SHP77 (cell line): ENCODE measurements at places on chromosomes 6 and 20.

DNA sequence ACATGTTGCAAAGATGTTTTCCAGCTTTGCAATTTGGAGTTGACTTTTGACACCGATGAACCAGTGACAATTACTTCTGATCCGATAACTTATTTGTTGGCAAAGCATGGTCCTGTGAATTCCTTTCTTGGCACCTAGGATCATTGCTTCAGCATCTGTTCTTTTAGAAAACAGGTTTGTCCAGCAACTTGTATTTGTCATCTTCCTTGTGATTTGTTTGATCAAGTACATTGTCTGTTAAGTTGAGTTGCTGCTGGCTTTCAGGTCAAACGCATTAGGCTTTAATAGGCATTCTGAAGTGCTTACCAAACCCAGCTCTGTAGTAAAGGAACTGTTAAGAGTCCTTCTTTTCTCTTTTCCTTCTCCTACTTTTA is 192.4 kb upstream of the ZNF217 start:
- no peak for DNase-seq

- DNase-seq, result no peak
Observed at GRCh38 chr6:160162030-160162566, 40.5 kb downstream of the SLC22A1 start.

GRCh38 chr6:12605888-12606345 is 110.7 kb upstream of the PHACTR1 start:
- DNase-seq, result peak; percentile 55

- DNase-seq, result no peak
Observed at GRCh38 chr6:21858076-21858475, 264.5 kb downstream of the SOX4 start.

GRCh38 chr6:31683591-31683990 is 2.7 kb upstream of the LY6G5C start:
- DNase-seq, result no peak

- DNase-seq, result no peak
Observed at GRCh38 chr6:97917369-97917768, 634.4 kb upstream of the MMS22L start.

GRCh38 chr20:58832457-58832856 is 18.2 kb downstream of the GNAS-AS1 start:
- no peak for DNase-seq

- DNase-seq, result no peak
Observed at GRCh38 chr20:24487648-24488047, 18.2 kb downstream of the SYNDIG1 start.

GRCh38 chr6:88048578-88048977 is 937 bp downstream of the SPACA1 start:
- peak; percentile 2 for DNase-seq

GRCh38 chr6:154229786-154230185 is 126.8 kb downstream of the IPCEF1 start:
- DNase-seq, result no peak

GRCh38 chr20:62025394-62025793 is 40.3 kb downstream of the TAF4 start:
- no peak for DNase-seq

DNA sequence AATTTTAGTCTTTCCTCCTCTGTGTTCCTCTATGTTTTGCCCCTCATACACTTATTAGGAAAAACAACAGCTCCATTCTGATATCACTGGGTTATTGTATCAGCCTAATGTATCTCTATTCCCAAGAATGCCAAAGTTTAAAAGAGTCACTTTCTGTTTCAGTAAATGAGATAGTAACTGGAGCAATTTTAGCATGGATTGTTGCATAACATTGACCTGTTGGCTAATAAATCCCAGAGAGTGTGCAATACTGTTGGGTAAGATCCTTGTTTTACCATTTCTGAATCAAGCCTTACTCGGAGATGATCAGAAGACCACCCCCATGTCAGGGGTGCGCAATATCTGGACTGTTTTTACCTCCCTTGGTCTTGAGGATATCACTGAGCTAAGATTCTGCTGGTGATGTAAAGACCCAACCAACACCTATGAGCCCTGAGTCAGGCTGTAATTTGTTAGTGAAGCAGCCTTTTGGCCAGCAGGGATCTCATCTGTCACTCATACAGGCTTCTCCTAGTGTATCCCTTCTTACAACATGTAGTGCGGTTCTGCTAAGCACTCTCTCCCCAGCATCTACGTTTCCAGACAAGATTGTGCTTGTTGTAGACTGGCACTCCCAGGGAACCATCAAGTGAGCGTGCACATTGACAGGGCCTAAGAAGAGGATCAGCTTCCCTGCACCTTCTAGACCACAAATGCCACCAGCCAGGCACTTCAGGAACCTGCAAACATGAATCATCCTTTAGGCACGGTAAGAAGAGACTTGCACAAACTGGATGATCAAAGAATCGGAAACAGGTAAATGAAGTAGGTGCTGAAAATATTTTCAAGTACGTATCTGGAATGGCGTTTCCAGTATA is 11.5 kb upstream of the IPCEF1 start:
- no peak for DNase-seq

GRCh38 chr20:53930651-53931504 is 139.5 kb downstream of the BCAS1 start:
- DNase-seq, result no peak

GRCh38 chr6:164068527-164068926 is 654.0 kb downstream of the QKI start:
- no peak for DNase-seq

GRCh38 chr6:66555082-66555481 is 848.1 kb upstream of the EYS start:
- DNase-seq, result no peak

- DNase-seq, result no peak
Observed at GRCh38 chr6:139540276-139540675, 165.8 kb upstream of the CITED2 start.

DNA sequence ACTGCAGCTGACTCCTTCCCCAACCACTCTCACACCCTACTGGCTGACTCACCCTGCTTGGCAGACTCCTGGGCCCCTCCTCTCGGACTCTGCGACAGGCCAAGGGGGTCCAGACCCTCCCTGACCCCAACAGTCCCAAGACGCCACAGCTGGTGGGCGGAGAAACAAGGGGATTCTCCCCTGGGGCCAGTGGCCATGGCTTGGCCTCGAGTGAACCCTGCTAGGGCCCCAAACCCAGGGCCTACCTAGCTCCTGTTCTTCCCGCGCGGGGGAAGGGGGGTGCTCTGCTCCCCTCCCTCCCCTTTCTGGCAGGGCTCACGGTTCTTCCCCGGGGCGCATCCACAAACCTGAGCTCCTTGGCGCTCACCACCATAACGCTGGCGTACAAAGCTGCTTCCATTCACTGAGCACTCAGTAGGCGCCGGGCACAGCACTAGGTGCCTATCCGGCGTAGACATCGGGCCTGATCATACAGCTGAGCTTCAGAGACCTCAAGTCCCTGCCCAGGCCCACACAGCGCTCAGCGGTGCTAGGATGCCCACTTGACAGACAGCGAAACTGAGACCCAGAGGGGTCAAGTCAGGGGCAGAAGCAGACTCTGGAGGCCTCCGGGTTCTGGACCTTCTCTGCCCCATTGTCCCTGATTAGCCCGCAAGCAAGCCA is 597 bp downstream of the ADA start:
- DNase-seq, result no peak

DNA sequence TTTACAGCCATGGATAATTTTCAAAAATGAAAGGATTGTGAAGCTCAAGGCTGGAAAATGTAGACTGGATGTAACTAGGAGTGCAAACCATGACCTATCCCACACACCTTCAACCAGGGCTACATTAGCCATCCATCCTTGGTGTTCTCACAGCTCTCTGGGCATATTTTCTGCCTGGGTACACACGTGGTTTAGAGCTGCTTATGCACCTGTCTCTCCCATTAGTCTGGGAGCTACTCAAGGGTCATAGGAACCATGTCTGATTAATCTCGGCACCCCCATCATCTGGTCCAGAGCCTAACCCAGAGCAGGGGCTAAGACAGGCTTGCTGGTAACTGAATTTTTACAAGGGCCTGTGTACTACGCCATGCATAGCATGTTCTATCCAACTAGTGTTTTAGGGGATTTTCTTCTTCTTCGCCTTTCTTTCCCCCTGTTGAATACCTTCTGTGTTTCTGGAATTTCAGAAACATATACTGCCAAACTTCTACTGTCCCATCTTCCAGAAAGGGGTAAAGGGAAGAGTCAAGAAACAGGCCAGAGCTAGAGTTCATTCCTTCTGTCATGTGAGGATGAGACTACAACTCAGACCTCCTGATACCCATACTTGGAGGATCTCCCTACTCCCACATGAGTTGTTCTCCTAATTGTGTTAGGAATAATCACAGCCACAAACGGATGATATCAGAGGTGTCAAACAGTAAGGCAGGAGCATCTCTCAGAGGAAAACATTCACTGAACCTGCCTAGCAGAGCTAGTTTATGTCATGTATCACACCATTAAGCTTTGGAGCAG is 25.4 kb upstream of the FAM83C start:
- no peak for DNase-seq
